NCI-H460 (cell line): ENCODE measurements at places on chromosomes 6 and 20. TPM values are rescaled to one million over a fixed set of nuclear protein-coding genes. Genes with fewer than 3 reads are reported as not detected.

Gene BPI
- not detected in 2 replicates for total RNA-seq

Gene GATA5
- 0.26 and 0.52 TPM in 2 replicates for total RNA-seq

Gene PBOV1
- total RNA-seq, result not detected in 2 replicates

DNA sequence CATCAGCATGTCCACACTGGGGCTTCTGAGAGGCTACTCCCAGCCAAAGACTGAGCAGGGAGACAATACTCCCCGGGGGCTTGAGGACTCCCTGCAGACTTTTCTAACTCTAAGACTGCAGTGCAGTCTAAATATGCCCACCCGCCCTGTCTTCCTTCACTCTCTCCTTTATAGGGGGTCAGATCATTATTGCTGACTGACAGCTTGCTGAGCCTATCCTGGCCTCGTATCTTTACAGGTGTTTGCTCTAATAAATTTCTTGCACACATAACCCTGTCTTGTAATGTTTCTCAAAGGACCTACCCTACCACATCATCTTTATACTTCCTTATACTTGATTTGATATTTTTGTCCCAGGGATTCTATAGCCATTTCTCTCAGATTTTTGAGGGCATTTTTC lies 39.4 kb upstream of the MOCS1 start:
- no peak for DNase-seq

- DNase-seq, result no peak
Observed at GRCh38 chr20:59439243-59439642, 138.8 kb downstream of the EDN3 start.

DNA sequence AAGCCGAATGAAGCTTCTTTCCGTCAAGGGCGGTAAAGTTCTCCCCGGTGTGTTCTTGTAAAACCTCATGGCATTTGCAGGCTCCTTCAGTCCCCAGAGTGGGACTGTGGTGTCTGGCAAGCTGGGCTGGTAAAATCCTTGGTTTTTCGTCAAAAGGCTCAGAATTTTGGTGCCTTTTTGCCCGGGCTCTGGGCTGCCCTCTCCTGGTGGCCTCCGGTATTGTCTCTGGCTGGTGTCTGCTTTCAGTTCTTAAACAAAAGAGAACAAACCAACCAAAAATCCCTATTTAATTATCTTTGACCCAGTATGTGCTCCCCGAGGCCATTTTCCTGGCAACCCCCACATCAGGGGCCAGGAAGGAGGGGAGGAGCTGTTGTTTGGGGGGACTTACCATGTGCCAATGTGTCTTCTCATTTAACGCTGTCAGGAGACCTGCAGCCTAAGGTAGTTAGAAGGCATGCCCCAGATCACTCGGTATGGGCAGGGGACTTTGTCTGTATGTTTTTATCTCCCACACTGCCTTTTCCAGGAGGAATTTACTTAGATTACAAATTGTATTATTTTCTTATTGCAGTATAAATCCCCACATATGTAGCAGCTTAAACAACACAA lies 11.1 kb downstream of the CDH4 start:
- peak; percentile 3 for DNase-seq

GRCh38 chr6:116881236-116881635 lies 4.2 kb downstream of the RFX6 start:
- DNase-seq, result no peak

GRCh38 chr6:118187568-118188164 lies 280.6 kb downstream of the SLC35F1 start:
- DNase-seq, result no peak

DNA sequence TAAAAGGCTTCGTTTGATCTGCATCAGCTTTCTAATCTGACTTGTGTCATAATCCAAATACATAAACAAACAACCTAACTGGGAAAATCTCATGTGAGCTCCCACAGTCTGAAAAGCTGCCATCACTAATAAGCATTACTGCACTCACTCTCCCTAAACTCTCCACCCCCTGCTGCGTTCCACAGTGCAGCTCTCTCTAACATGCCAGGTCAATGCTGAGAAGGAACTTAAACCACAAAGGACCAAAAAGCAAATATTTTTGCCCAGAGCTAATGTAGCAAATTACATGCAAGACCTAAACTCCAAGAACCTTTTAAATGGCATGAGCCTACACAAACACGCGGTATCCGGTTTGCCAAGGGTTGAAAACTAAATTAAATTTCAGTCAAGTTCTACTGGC lies 542.3 kb upstream of the JARID2 start:
- no peak for DNase-seq

DNA sequence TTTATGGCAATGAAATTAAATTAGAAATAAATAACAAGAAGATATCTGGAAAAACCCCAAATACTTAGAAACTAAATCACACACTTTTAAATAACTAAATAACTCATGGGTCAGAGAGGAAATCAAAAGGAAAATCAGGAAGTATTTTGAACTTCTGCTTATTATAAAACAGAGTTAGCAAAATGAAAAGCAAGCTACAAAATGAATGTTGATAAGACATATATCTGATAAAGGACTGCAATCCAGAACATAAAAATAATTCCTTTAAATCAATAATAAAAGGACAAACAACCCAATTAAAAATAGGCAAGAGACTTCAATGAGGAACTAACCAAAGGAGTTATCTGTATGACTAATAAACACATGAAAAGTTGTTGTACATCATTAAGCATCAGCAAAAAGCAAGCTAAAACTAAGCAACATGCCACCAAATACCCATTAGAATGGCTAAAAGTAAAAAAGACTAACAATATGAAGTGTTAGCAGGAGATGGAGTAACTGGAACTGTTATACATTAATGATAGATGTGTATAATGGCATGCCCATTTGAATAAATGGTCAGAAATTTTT lies 38.9 kb upstream of the STMND1 start:
- DNase-seq, result no peak

GRCh38 chr20:17334932-17335331 lies 108.1 kb downstream of the PCSK2 start:
- no peak for DNase-seq

GRCh38 chr6:26051665-26052310 lies 35.4 kb upstream of the HFE start:
- no peak for DNase-seq

- no peak for DNase-seq
Observed at GRCh38 chr6:162181111-162181510, 546.5 kb downstream of the PRKN start.

- no peak for DNase-seq
Observed at GRCh38 chr20:21515300-21516179, 1.7 kb upstream of the NKX2-2 start.

GRCh38 chr6:31947070-31947675 lies 1.3 kb downstream of the CFB start:
- no peak for DNase-seq
